ENCODE measurements at places on chromosomes 7 and 10.

DNA sequence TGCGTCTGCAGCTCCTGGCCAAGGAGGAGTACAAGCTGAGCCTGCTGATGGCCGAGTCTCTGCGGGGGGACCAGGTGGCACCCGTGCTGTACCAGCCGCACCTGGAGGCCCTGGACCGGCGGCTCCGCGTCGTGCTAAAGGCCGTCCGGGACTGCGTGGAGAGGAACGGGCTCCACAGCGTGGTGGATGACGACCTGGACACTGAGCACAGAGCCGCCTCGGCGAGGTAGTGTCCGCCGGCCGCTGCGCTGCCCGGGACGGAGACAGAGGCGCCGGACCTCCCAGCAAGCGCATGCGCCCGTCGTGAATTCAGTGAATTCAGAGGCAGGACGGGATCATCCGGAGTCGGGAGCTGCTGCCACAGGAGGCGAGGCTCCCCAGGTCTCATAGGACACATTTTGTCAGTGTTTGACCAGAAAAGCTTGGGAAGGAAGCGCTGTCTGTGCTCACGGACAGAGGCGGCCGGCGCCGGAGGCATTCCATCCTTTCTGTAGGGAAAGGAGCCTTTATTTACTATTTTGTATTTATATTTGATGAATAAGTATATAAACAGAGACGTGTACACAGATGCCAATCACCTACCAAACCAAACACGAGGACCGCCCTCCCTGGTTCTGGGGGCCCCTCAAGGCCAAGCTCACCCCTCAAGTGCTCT lies 30.1 kb upstream of the FOXL3 start:
- no peak for DNase-seq

DNA sequence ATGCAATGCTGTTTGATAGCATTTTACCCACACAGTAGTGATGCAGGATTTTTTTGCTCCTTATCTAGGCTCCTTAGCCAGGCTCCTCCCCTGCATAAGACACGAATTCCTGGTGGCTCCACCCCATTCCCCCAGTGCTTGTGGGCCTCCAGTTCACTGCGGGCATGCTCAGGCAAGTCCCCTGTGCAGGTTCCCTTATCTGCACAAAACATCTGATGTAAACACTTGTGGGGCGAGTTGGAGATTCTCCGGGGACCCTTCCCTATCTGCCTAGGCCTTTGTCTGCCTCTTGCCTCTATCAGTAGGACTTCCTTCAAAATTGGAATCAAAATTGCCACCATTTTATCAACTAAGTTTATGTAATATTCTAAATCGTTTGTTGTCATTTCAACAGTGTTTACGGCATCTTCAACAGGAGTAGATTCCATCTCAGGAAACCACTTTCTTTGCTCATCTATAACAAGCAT lies 5.4 kb upstream of the STK17A start:
- no peak for DNase-seq

DNA sequence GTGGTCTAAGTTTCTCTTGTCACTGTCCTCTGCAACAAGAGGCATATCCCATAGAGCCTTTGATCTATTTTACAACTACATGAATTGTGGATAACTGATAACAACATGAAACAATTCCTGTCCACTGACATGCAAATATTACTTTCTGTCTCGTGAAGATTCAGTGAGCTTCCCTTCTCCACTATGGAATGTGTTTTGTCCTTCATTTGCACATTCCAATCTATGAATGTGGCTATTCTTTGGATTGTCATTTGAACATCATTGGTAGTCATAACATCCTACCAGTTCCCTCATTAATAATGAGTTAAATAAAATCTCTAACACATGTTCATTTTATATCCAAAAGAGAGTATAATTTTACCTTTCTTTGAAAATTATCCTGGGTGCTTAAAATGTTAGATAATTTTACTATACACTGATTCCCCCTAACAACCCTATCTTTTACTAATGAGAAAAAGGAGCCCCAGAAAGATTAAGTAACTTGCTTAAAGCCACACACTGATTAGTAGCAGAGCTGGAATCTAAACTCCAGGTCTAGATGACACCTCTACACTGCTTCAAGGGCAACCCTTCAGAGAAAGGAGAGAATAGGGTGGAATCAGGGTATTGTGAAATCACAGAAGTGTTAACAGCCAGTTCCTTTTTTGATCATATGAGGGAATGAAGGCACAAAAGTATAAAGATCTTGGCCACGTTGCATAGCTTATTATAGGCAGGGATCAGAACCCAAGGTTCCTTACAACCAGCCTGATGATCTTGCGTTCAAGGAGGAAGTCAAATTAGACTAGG lies 39.1 kb downstream of the PDE1C start:
- DNase-seq: no peak

- no peak for DNase-seq
Measured at GRCh38 chr10:6062101-6062771, at the start of gene IL2RA. TSS of gene IL2RA (minus strand) at chr10:6062367. CDS start at chr10:6062151, 216 bp downstream.

DNA sequence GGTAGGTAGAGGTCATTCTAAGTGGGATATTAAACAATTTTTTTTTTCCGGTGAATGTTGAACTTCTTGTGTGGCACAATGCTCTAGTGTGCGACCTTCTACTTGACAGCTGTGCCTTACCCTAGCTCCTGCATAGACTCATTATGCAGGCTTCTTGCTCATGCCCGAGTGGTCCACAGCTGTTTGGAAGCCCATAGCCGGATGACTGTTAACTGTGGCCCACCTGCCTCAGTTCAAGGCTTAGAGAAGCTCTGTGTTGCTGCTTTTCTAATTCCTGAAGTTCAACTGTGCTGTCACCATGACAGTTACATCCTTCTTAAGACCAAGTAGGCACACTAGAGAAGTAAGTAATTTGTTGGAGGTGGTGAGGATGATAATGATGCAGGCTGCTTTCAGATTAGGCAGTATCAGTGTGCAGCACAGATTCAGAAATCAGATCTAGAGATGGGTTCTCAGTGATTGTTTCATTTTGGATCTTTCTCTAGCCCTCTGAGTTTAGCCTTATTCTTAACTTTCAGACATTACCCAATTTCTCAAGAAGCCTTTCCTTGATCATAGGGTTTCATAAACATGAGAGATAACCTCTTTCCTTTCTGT lies 278.4 kb downstream of the PHF14 start:
- no peak for DNase-seq
